ENCODE measurements at places on chromosomes 13 and 19.

DNA sequence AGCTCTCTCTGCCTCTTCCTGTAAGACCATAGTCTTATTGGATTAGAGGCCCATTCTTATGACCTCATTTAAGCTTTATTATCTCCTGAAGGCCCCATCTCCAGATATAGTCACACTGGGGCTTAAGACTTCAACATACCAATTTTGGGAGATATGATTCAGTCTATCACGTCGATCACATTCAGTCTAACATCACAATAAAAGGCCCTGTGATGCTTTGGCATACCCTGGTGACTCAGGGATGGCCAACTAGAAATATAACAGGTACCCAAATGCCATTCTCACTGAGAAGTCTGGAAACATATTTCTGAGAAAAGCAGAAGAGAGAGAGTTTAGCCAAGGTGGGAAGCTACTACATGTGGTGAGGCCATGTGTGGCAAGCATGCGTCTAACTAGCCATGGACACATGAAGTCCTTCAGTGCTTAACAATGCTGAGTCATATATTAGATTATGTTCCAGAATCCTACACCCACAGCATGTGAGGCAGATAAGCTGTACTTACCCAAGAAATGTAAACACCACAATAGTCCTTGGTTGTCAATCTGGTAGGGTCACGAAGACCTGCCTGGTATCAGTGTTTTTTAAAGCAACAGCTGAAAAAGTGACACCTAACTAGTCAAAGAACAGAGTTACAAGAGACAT is 485.1 kb downstream of the FOXO1 start:
- H3K4me3 ChIP-seq, result no peak overlapping the region
- peaks cover under 1% of the 10 kb centered on the region for H3K27me3 ChIP-seq
- peak; percentile 79 for DNase-seq
- H3K36me3 ChIP-seq, result no peaks in the 10 kb centered on the region
- no peaks in the 10 kb centered on the region for H3K4me1 ChIP-seq

GRCh38 chr13:28527629-28528028 is 32.7 kb upstream of the FLT1 start:
- H3K4me3 ChIP-seq, result no peak overlapping the region
- H3K4me1 ChIP-seq, result peaks cover 11% of the 10 kb centered on the region
- no peak for DNase-seq

DNA sequence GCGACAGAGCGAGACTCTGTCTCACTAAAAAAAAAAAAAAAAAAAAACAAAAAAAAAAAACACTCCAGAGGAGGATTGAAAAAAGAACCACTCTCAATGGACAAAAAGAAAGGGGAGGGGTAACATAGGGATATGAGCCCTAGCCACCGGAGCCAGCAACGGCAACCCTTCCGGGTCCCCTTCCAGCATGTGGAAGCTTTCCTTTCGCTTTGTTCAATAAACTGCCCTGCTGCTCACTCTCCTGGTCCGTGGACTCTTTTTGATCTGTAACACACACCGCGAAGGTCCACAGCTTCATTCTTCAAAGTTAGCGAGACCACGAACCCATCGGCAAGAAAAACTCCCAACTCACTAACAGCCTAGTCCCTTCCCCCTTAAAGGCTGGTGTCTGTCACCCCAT is 1.0 kb upstream of the REX1BD start:
- H3K4me1 ChIP-seq, result peaks cover 18% of the 10 kb centered on the region
- H3K36me3 ChIP-seq, result peaks cover 10% of the 10 kb centered on the region
- no peak overlapping the region for H3K27ac ChIP-seq
- no peak overlapping the region for H3K4me3 ChIP-seq
- DNase-seq, result no peak

- no peak overlapping the region for H3K4me3 ChIP-seq
- H3K27ac ChIP-seq, result no peak overlapping the region
- DNase-seq, result no peak
- no peaks in the 10 kb centered on the region for H3K27me3 ChIP-seq
- peaks cover 46% of the 10 kb centered on the region for H3K36me3 ChIP-seq
These were observed 9.6 kb downstream of the ZNF211 start for GRCh38 chr19:57642396-57643046.

GRCh38 chr13:98839856-98840769 is 87.6 kb upstream of the SLC15A1 start:
- peaks cover 44% of the 10 kb centered on the region for H3K36me3 ChIP-seq
- peak; percentile 43 for DNase-seq
- H3K4me3 ChIP-seq, result no peak overlapping the region

DNA sequence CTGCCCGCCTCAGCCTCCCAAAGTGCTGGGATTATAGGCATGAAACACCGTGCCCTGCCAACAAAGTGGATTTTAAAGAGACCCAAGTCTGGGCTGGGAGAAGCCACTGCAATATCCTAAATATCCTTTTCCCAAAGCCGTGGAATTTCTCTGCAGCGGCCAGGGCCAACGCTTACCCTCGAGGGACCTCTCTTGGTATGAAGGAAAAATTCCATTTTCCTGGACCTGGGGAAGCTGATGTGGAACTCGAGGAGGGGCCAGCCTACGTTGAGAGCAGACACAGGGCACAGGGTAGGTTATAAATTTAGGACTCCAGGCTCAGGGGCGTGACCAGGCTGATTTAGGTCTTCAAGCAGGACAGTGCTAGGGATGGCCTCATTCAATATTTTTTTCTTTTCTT is 17.7 kb upstream of the UPF1 start:
- H3K4me3 ChIP-seq, result no peak overlapping the region
- no peaks in the 10 kb centered on the region for H3K27me3 ChIP-seq
- no peaks in the 10 kb centered on the region for H3K36me3 ChIP-seq
- H3K4me1 ChIP-seq, result no peaks in the 10 kb centered on the region
- no peak overlapping the region for H3K27ac ChIP-seq
- no peak for DNase-seq

DNA sequence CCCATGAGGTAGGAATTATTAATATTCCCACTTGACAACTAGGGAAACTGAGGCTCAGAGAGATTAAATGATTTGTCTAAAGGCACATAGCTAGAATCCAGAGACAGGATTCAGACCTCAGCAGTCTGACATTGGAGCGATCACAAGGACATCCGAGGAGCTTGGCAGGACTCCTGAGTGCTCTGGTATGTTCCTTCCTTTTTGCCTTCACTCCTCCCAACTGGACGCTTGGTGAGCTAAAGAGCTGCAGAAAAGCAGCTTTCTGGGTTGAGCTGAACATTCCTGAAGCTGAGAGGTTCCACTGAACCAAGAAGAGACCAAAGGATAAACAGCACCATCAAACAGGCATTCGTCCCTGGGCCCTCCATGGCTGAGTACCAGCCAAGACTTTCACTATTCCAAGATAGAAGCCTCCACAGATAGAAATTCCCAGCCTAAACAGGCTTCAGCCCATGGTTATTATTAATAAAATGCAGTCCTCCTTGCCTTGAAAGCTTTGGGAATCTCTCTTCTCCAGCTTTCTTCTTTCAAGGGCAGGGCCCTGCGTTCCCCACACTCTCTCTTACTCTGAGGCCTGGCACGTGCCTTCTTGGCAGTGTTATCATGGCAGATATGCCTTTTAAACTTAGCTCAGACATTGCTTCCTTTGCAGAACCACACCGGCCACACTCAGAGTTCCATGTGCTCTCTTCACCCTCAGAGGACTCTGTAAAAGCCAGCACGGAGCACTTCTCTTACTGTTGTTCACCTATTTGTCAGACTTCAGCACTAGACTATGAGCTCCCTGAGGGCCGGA is 97.1 kb downstream of the CYSLTR2 start:
- H3K4me1 ChIP-seq, result no peaks in the 10 kb centered on the region
- H3K27me3 ChIP-seq, result no peaks in the 10 kb centered on the region
- H3K36me3 ChIP-seq, result no peaks in the 10 kb centered on the region
- DNase-seq, result no peak
- no peak overlapping the region for H3K4me3 ChIP-seq

DNA sequence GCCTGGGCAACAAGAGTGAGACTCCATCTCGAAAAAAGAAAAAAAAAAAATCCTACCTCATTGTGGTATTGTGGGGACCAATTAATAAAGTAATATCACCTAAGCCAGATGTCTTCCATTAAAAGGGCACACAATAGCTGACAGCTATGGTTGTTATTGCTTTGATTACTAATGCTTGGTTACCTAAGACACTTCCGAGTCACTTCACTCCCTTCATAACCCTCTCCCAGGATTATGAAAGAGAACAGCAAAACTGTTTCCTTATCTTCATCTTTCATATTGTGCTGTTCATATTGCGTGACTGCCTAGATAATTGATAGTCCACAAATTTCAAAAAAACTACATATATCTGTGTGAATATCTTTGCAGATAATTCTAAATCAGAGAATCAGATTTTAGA is 10.3 kb upstream of the HSPH1 start:
- no peak overlapping the region for H3K27ac ChIP-seq
- no peaks in the 10 kb centered on the region for H3K36me3 ChIP-seq
- no peak for DNase-seq
- H3K4me3 ChIP-seq, result no peak overlapping the region
- H3K4me1 ChIP-seq, result no peaks in the 10 kb centered on the region

- H3K4me1 ChIP-seq, result peaks cover 7% of the 10 kb centered on the region
- no peak overlapping the region for H3K4me3 ChIP-seq
- no peak overlapping the region for H3K27ac ChIP-seq
- no peaks in the 10 kb centered on the region for H3K27me3 ChIP-seq
- H3K36me3 ChIP-seq, result no peaks in the 10 kb centered on the region
These were observed 4.9 kb upstream of the ZBTB7A start for GRCh38 chr19:4071610-4072009.

DNA sequence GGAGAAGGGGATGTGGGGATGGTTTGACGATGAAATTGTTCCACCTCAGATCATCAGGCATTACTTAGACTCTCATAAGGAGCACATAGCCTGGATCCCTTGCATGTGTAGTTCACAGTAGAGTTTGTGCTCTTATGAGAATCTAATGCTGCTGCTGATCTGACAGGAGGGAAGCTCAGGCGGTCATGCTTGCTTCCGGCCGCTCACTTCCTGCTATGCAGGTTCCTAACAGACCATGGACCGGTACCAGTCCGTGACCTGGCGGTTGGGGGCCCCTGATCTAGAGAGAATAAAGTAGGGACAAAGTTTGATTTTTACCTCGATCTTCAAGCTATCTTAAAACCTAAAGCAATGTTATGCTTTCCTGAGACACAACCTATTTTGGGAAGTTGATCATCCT is 373.8 kb upstream of the ARGLU1 start:
- no peaks in the 10 kb centered on the region for H3K27me3 ChIP-seq
- peaks cover 3% of the 10 kb centered on the region for H3K4me1 ChIP-seq
- no peaks in the 10 kb centered on the region for H3K36me3 ChIP-seq

DNA sequence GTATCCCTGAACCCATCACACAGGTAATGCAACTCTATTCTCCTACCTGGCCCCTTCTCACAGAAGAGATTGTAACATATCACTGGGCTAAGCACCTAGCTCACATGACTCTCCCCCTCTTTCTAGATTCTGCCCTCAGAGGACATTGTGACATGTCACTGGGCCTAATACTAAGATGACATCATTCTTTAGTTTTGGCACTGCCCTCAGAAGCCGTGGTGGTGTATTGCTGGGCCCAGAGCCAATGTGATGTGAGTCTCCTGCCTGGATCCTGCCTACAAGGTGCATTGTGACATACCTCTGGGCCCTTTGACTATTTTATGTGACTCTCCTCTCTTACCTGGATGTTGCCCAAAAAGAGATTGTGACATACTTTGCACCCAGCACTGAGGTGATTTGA is 21.4 kb upstream of the ZNF730 start:
- no peaks in the 10 kb centered on the region for H3K27me3 ChIP-seq
- no peak for DNase-seq
- no peak overlapping the region for H3K27ac ChIP-seq
- peaks cover 16% of the 10 kb centered on the region for H3K36me3 ChIP-seq
- H3K4me1 ChIP-seq, result no peaks in the 10 kb centered on the region

All from large intestine (tissue), 12 donors.